ENCODE measurements at places on chromosomes 7 and 10. TPM values are rescaled to one million over a fixed set of nuclear protein-coding genes. Genes with fewer than 3 reads are reported as not detected.

Gene EBF3
- total RNA-seq, result not detected

Gene ENKUR
- not detected for total RNA-seq

Gene LEP
- total RNA-seq, result not detected

Gene MYPN
- not detected for total RNA-seq

Gene MARVELD1
- total RNA-seq, result 0.89 TPM

Gene ABCF2
- 13.2 TPM for total RNA-seq

Gene SFRP5
- total RNA-seq, result not detected

Gene GRM8
- total RNA-seq, result not detected

Gene TBXAS1
- total RNA-seq, result 6.0 TPM

Gene KCTD7
- total RNA-seq, result 15.2 TPM

Gene ALOX5
- 4.2 TPM for total RNA-seq

Gene CCDC3
- total RNA-seq, result 0.08 TPM

Gene MOGAT3
- not detected for total RNA-seq

Gene NSMCE4A
- 34.2 TPM for total RNA-seq

Gene SDK1
- 1.1 TPM for total RNA-seq

Gene LRGUK
- total RNA-seq, result 0.27 TPM

Gene HOXA13
- not detected for total RNA-seq

Gene CHCHD1
- total RNA-seq, result 6.3 TPM

Gene SLC13A1
- not detected for total RNA-seq

Gene NANOS1
- 0.08 TPM for total RNA-seq

Gene PRPS1L1
- not detected for total RNA-seq

Gene CYP17A1
- not detected for total RNA-seq

Gene RBP4
- total RNA-seq, result not detected

Gene MBL2
- not detected for total RNA-seq

Gene TMEM139
- total RNA-seq, result 0.20 TPM

Gene CNTNAP2
- total RNA-seq, result not detected

Gene SPOCK2
- 976 TPM for total RNA-seq

Gene FXYD4
- total RNA-seq, result not detected

Gene PDE1C
- total RNA-seq, result not detected

Gene ZNHIT1
- 30.6 TPM for total RNA-seq

Gene HMX3
- 0.34 TPM for total RNA-seq

Gene OGDH
- 43.8 TPM for total RNA-seq

Measured in CD4-positive, alpha-beta T cell (primary cell).